ENCODE measurements at places on chromosomes 7 and 10. TPM values are rescaled to one million over a fixed set of nuclear protein-coding genes. Genes with fewer than 3 reads are reported as not detected.

DNA sequence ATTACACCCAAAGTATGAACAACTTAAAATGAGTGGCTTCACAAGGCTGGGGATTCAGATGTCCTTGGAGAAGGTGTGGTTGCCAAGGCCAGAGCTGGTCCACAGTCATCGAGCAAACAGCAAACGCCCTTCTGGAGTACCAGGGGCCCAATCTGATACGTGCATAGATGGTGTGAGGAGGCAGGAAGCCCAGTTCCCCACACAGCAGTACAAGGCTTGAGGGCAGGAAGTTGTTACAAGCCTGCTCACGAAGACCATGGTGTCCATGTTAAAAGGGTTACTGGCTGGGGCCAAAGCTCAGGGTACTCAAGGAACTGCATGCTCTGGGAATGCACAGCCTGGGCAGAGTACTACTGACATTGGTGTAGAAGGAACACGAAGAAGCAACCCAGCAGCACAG, 4.6 kb upstream of the ANKRD26 start:
- no peak for DNase-seq

GRCh38 chr7:108418946-108419345, 37.3 kb downstream of the NRCAM start:
- DNase-seq, result no peak

DNA sequence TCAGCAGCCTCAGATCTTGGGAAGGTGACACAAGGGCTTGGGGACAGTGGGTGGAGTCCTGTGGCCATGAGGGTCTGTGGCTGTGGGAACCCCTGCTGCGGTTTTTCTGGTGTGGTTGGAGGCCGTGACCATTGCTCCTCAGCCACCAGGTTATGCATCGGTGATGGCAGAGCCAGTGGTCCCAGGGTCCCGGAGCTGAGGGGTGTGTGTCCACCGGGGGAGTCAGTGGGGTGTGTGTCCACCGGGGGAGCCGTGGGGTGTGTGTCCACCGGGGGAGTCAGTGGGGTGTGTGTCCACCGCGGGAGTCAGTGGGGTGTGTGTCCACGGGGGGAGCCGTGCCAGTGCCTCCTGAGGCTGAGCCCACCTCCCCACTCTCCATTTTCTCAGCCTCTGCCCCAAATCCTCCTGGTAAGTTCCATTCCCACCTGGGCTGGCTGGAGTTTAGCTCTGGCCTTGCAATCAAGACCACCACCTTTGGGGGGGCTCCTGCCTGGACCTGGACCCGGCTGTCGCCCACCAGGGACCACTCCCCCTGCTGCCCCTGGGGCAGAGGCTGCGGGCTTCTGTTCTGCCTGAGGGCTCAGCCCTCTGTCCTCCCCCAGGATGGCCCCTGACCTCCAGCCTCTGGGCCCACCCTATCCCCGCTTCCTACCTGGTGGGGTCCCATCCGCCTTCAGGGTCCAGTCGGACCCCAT, 143.5 kb downstream of the ELFN1 start:
- no peak for DNase-seq

DNA sequence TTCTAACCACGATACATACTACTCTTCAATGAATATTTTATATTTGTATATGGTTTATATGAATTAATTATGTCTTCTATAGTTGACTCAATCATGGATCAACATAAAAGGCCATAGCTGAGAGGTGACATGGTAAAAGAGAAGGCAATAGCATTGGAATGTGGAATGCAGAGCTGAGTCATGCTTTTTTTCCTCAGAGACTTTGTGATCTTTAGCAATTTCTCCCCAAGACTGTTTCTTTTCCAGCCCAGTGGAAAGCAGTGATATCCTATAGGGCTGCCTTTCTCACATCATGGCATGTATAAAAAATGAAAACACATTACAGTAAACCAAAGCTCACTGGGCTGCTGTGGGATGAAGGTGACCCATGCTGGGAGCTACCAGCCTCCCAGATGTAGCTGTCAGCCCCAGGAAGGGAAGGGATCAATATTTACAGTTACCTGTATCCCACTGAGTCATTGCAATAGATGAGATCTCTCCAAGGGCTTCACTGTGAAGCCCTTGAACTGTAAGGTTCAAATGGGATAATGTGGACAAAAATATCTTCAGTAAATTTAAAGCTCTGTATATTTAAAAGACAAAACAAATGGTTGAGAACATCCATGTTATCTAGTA, 30.2 kb downstream of the SLC39A12 start:
- DNase-seq, result no peak

ANK3 gene
- total RNA-seq, result 2.5 TPM
